Stimulated activated CD4-positive, alpha-beta T cell treated with anti-CD3 and anti-CD28 coated beads, Interleukin-1b, Interleukin-23, amount 100 ng/mL, for 4 hours (primary cell): ENCODE measurements at places on chromosomes 4 and X.

GRCh38 chrX:25154168-25154567, 138.4 kb upstream of the ARX start:
- no peak for DNase-seq

DNA sequence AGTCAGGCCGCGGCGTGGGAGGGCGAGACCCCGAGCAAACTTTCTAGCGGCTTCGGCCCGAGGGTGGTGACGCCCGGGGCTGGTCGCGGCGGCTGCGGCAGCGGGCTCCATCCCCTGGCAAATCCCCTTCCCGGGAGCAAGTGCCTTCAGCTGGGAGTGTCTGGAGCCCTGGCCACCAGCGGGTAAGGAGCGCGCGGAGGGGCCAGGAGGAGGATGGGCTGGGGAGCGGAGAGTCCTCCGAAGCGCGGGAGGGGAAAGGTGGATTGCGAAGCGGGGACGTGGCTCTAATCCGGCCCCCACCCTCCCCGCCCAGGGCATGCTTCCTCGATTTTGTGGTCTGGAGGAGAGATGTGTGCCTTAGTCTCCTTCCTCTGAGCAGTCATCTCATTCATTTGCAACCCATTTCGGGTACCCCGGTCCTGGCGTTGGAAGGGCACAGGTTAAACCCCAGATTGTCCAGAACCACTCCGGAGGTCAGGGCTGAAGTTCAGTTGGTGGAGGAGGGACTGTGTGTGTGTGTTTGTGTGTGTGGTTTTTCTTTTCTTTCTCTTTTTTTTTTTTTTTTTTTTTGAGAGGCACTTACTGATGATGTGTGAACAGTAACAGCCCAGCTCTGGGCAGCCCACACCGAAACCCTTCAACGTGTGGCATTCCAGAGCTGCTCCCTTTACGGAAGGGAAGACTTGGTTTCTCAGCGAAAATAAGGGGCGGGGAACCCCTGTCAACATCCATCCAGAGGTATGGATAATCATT, 516 bp downstream of the SGMS2 start:
- DNase-seq: no peak

DNA sequence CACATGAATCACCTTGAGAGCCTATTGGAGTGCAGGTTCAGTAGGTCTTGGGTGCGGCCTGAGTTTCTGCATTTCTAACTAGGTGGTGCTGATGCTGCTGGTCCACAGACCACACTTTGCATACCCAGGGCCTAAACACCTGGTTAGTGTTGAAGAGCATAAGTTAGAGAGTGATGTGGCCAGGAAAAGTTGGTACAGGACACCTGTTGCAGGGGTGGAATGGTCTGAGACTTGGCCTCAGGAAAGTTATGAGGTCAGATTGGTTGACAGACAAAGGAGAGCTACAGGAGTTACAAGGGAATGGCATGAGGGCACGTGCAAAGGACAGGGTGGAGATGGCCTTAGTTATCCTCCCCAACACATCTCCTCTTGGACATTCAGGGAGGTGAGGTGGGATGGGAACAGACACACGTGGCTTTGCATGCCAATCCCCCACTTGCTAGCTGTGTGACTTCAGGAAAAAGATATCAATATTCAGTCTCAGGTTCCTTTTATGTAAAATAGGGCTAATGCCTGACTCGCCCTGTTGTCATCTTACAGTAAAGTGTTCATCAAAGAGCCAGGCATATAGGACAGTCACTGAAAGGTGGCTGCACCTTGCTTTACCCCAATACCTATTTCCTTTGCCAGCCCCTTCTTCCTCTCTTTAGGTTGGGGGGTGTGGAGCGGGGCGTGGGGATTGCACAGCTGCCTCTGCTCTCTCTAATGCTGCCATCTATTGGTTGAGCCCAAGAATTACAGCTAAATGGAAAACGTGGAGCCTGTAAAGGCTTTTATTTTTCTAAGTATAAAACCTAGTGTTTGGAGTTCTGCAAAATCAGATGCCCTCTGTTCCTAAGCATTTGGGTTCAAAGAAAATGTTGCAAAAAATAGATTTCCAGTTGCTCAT, 47.5 kb downstream of the ATG4A start:
- no peak for DNase-seq

DNA sequence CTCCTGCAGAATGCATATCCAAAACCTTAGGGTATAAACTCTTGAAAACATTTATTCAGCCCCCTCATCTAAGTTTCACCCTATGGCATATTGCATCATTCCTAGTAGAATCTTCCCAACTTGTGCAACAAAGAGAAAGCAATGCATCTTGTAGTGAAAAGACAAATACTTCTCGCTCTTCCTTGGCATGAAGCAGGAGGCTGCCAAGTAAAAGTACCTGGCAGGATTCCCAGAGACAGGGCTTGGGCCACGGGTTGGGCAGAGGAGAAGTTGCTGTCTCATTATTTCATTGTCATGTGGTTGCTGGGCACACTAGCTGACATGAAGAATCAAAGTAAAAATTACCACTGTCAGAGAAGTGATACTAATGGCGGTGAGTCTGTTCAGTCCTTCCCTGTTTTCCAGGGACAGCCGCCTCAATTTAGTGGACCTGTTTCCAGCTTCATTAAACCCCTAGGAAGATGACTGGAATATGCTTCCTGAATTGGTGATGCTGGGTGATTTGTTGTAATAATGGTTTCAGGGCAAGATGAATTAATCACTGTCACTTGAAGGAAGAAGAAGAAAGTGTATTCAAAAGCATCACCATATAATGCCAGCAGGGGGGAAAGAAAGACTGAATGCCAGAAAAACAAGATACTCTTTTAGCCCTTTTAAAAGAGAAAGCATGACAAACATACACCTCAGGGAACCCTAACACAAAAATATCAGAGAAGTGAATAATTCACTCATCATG, 380.5 kb upstream of the IGFBP7 start:
- no peak for DNase-seq

DNA sequence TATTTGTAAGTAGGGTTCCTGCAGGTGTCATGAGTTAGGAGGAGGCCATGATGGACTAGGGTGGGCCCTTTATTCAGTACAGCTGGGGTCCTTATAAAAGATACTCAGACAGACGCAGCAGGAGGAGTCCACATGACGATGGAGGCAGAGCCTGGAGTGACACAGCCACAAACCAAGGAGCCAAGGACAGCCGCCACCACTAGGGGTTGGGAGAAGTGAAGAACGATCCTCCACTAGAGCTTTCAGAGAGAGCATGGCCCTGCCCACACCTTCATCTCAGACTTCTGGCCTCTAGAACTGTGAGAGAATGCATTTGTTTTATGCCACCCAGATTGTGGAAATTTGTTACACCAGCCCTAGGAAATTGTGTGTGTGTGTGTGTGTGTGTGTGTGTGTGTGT, 31.1 kb downstream of the JAKMIP1 start:
- DNase-seq: no peak

DNA sequence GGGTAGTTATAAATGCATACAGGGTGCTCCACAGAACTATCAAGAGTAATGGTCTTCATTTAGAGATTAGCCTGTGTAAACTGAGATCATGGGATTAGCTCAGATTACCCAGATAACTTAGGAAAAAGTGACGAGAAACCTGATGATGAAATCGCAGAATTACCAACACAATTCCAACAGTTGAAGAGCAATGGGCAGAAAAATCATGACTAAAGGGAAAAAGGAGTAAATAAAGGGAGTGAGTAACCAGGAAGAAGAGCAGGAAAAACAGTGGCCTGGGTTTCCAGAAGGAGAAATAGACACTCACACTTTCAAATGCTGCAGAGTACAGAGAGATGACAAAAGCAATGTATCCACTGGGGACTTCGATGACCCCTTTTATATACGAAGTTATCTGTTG, 817.3 kb downstream of the TRIML1 start:
- no peak for DNase-seq

- DNase-seq: no peak
These were observed 44.4 kb downstream of the FIP1L1 start for GRCh38 chr4:53421791-53422190.

GRCh38 chrX:50107470-50107869, 93.3 kb downstream of the AKAP4 start:
- no peak for DNase-seq

- DNase-seq: no peak
These were observed 3.1 kb downstream of the PDGFC start for GRCh38 chr4:156968479-156968984.

- DNase-seq: no peak
These were observed 122.2 kb downstream of the CAMK2D start for GRCh38 chr4:113639326-113639725.

DNA sequence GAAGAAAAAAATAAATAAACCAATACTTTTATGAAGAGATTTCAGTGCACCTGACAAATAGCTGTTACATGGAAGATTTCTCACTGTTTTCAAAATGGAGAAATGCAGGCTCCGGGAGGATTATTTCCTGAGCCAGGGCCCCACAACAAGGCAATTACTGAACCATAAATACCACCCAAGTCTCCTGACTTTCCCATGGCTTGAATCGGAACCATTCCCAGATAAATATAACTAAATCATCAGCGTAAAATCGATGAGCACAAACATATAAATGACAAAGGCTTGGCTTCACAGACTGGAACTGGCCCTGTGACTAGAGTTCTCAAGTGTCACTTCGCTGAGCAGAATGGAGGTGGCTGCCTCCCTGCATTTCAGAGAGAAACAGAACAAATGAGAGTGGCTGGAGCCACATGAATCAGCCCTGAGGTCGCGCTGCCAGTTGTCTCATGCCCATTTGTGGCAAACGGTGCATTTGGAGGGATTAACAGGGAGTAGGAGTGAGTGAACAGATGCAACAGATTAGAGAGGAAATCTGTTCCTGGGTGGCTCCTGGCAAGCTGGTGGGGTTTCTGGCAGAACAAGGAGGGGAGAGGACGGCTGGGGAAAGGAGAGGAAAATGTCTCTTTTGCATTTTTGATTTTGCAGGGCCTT, 57.3 kb upstream of the STIM2 start:
- no peak for DNase-seq

GRCh38 chr4:139817657-139818452, 152.2 kb downstream of the MGST2 start:
- no peak for DNase-seq

- no peak for DNase-seq
These were observed 269.3 kb downstream of the ACTRT1 start for GRCh38 chrX:127782904-127783303.

- no peak for DNase-seq
These were observed 8.1 kb upstream of the JAKMIP1 start for GRCh38 chr4:6208416-6208815.

- DNase-seq: no peak
These were observed 29.7 kb upstream of the LNX1 start for GRCh38 chr4:53620956-53621355.
